Endodermal cell (in vitro differentiated cells): ENCODE measurements at places on chromosomes 2 and 18. TPM values are rescaled to one million over a fixed set of nuclear protein-coding genes. Genes with fewer than 3 reads are reported as not detected.

MAP3K19 gene
- not detected in 2 replicates for total RNA-seq

DNA sequence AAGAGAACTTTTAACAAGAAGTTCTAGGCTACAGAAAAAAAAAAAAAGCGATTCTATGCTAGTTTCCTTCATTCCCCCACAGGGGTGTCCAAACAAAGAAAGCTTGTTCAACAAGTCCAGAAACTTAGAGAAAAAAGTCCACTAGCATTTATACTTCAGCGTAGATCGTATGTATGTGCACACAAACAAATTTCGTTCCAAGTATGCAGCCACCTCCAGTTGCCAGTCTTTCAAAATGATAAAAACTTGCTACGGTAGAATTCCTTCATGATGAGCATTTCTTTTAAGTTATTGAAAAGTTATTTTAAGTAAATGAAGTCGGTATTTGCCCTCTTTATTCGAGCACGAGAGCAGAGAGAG lies 3.7 kb upstream of the OTX1 start:
- H3K27ac ChIP-seq = no peak overlapping the region
- H3K4me3 ChIP-seq = peak overlapping the region; percentile 77
- peaks cover 77% of the 10 kb centered on the region for H3K27me3 ChIP-seq
- no peak for DNase-seq

DNA sequence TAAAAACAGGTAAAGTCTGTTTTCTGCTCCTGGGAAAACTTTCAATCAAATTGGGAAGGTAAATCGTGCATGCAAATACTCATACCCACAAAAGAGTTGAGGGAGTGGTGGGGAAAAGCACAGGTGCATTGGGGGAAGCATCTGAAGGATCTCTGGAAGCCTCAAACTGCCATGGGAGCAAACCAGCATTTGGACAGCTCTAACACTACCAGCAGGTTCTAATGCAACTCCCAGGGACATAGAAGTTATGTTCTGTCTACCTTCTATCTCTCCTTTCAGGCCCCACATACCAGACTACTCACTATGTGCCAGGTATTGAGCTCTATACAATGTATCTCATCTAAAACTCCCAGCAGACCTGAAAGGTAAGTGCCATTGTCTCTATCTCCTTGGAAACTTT lies 933.7 kb downstream of the NRXN1 start:
- H3K27ac ChIP-seq = no peak overlapping the region
- no peak overlapping the region for H3K4me3 ChIP-seq
- H3K4me1 ChIP-seq = no peaks in the 10 kb centered on the region
- peaks cover 36% of the 10 kb centered on the region for H3K27me3 ChIP-seq
- DNase-seq = peak; percentile 48

- no peaks in the 10 kb centered on the region for H3K36me3 ChIP-seq
- H3K4me3 ChIP-seq = no peak overlapping the region
- no peaks in the 10 kb centered on the region for H3K27me3 ChIP-seq
- no peaks in the 10 kb centered on the region for H3K4me1 ChIP-seq
These were observed 1374.5 kb upstream of the NXPH2 start for GRCh38 chr2:140154706-140155105.

DNA sequence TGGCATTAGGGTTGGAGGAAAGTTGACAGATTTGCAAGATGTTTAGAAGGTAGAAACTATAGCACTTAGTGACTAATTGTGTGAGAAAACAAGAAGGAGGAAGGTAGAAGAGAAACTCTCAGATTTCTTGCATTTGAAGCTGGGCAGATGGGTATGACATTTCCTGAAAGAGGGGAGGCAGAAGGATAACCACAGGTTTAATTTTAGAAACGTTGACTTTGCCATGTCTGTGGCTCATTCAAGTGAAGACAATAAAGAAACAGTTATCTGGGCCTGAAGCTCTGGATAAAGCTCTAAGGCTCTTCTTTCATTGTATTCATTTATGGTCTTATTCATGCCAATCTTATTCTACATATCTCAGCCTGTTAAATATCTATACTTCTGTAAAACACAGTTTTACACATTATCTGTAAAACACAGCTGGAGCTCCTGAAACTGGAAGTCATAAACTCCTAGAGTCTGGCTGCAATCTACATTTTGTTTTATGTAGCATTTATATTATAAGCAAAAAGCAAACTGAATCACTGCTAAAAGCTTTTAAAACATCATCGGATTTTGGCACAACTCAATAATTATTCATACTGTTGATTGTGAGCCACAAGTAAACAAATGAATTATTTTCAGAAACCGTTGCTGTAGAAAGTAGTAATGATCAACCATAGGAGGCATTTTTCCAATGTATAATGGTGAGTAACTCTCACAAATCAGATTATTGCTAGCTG lies 138.5 kb downstream of the RIT2 start:
- no peaks in the 10 kb centered on the region for H3K27me3 ChIP-seq
- no peak for DNase-seq
- no peak overlapping the region for H3K27ac ChIP-seq
- no peaks in the 10 kb centered on the region for H3K36me3 ChIP-seq
- peaks cover 8% of the 10 kb centered on the region for H3K4me1 ChIP-seq
